ENCODE measurements at places on chromosomes 3 and 15.

- DNase-seq, result peak; percentile 35
Observed at GRCh38 chr15:74988007-74988800, 7.2 kb upstream of the SCAMP5 start.

DNA sequence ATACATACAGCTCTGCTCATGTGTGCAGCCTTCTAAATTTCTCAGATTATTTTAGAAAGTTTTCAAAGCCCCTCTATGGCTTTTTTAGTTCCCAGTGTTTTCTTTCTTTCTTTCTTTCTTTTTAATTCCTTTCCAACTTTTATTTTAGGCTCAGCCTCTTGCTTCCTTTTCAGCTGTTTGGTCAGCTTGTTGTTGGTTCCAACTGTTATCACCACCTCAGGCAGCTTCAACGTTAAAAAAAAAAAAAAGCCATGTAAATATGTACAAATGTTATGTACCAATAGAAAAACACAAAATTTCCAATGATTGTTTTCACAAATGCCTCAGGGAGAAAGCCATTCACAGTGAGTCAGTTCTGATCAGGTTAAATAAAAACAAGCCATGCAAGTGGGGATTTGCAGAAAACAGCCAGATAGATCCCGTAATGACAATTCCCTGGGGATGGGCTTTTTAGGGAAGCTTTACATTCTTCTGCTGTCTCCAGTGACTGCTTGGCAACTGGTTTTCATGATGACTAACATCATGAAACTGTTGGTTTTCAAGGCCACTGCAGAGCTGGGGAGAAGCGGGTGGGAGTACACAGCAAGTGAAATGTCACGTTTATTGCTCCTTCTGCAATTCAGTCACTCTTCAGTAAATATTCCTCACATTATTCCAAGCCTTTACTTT is 908.4 kb downstream of the EPHA3 start:
- DNase-seq, result no peak

GRCh38 chr15:96264351-96264798 is 66.1 kb upstream of the NR2F2 start:
- DNase-seq, result no peak

- DNase-seq, result no peak
Observed at GRCh38 chr15:92637626-92638025, 17.9 kb downstream of the FAM174B start.

DNA sequence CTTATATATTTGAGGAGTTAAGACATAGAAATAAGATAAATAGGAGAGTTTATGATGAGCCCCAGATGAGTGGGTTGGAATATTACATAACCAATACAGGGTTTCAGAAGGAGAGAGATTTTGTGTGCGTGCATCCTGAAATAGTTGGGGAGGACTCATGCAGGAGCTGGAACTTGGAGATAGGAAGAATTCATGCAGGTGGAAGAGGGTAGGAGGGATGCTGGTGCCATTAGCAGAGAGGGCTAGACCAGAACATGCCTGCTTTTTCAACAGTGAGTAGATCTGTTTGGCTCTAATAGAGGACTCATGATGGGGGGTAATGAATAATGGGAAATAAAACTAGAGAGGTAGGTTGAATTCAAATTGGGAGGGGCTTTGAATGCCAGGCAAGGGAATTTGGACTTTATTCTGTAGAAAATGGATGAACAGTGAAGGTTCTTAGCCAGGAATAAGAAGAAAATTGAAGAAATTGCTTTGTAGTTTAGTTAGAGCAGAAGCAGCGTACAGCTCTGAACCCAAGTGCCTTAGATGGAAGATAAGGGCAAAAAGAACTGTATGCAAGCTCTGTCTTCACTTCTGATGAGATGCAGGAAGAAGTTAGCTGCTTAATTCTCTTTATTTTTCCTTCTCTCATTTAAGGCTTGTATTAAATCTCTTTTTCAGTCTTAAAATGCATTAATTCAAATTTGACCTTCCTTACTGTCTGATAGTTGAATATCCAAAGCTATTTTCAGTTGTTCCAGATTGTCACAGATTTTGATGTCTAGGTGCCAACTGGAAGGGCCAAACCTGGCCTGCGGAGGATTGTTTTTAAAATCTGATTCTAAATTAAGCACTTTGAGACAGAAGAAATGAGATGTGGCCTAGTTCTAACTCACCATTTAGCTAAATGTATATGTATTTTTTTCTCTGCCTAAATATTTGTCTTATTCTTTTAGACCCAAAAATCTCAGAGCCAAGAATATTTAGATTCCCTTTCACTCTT is 86.3 kb downstream of the PPM1L start:
- DNase-seq, result no peak

DNA sequence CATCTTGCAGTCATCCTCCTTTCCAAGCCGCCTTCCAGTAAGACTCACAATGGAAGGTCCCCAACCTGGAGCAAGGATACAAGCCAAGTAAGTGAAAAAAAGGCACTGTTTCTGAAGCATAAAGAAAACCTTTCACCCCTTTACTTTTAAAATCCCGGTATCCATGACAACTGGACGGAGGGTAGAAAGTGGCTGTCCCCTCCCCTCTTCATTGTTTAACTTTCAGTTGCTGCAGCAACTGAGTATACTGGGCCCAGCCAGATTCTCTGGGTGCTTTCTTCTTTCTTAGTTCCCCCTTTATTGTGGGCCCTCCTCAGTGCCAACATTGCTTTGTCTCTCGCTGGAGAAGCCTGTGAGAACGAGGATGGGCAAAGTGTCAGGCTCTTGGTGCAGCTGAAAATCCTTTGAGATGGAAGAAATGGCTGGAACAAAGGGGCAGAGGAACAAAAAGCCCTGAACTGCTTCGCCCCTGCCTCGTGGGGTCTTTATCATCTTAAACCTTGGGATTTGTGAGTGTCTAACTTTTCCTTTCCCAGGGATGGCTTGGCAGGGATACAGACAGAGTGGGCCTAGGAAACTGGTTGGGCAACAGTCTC is 224.0 kb upstream of the RGMA start:
- DNase-seq, result no peak

Data from left ventricle myocardium superior (tissue), 1 donor.